Astrocyte (in vitro differentiated cells and primary cell): ENCODE measurements at places on chromosomes 2 and 18. TPM values are rescaled to one million over a fixed set of nuclear protein-coding genes. Genes with fewer than 3 reads are reported as not detected.
A peak's percentile ranks its signal among the peaks of the same experiment; 100 is the strongest.

- DNase-seq: no peak
- peaks cover 10% of the 10 kb centered on the region for H3K4me1 ChIP-seq
- no peak overlapping the region for H3K27ac ChIP-seq
- peaks cover 4% of the 10 kb centered on the region for H3K36me3 ChIP-seq
- H3K4me3 ChIP-seq: no peak overlapping the region
Observed at GRCh38 chr2:85847051-85847588, 41.7 kb downstream of the ST3GAL5 start.

- no peak overlapping the region for H3K4me3 ChIP-seq
- H3K27me3 ChIP-seq: no peaks in the 10 kb centered on the region
- no peaks in the 10 kb centered on the region for H3K4me1 ChIP-seq
- no peaks in the 10 kb centered on the region for H3K36me3 ChIP-seq
Observed at GRCh38 chr18:60249388-60249787, 123.2 kb downstream of the MC4R start.

GRCh38 chr2:218317835-218318234 lies 25.5 kb upstream of the TMBIM1 start:
- no peaks in the 10 kb centered on the region for H3K36me3 ChIP-seq
- no peak overlapping the region for H3K27ac ChIP-seq
- no peak overlapping the region for H3K4me3 ChIP-seq
- H3K4me1 ChIP-seq: peaks cover 8% of the 10 kb centered on the region

DNA sequence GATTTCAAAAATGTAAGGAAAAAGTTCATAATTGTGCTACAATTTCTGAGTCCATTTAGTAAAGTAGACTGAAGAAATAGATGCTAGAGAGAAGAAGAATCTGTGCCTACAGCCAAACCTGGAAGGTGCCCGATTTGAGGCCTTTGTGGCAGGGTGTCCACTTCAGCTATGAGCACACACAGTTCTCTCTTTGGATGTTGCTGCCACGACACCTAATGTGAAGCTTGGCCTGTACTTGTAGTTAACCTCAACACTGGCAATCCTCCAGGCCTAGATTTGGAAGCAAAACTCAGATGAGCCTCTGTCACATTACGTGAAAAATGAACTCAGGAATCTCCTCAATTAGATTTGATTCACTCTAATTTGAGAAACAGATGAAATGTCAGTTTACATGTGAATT lies 90.1 kb upstream of the LRP1B start:
- H3K36me3 ChIP-seq: no peaks in the 10 kb centered on the region
- peak; percentile 23 for DNase-seq
- H3K4me3 ChIP-seq: no peak overlapping the region
- H3K27ac ChIP-seq: no peak overlapping the region
- no peaks in the 10 kb centered on the region for H3K4me1 ChIP-seq

- no peaks in the 10 kb centered on the region for H3K27me3 ChIP-seq
- peak; percentile 67 for DNase-seq
- H3K4me3 ChIP-seq: no peak overlapping the region
- H3K4me1 ChIP-seq: peaks cover 3% of the 10 kb centered on the region
- peaks cover 6% of the 10 kb centered on the region for H3K36me3 ChIP-seq
- no peak overlapping the region for H3K27ac ChIP-seq
Observed at GRCh38 chr2:229852565-229852964, 69.2 kb downstream of the TRIP12 start.

DNA sequence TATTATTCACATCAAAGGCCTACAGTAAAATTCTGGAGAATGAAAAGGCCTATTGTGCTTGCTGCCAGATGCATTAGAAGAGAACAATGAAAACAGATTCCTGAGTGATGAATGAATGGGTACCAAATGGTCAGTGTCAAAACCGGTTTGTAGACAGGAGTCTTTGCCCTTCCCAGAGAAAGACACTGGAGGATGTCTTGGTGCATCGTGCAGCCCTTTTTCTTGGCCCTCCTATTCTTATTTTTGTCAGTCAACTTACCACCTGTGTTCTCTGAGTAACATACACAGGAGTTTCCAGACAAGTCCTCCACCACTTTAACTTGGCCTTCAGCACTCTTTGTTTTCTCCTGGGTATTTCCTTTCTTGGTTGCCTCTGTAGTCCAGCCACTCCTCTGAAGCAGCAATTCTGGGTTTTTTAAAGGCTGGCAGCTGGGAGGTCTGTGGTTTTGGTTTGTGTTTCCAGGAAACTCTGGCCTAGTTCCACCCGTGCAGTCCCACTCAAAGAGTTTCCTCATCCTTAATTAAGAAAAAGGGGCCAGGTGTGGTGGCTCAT lies 29.4 kb downstream of the PSTPIP2 start:
- H3K4me1 ChIP-seq: peaks cover 18% of the 10 kb centered on the region
- H3K27ac ChIP-seq: no peak overlapping the region
- no peaks in the 10 kb centered on the region for H3K36me3 ChIP-seq
- no peak overlapping the region for H3K4me3 ChIP-seq

DNA sequence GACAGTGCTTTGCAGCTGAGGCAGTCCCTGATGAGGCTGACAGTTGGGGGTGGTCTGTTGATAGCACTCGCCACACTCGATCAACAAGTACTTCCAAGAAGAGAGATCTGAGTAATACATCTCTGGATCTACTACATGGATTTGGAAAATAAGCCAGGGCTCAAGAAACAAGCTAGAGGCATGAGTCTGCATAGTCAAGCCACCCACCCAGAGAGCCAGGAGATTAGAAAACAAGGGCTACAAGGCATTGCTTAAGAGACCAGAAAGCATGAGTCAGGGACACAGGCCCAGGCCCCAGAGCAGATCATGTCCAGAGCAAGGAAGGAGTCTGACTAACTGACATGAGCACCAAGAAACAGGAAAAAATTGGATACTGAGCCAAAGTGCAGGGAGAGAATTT lies 196.9 kb upstream of the CWC22 start:
- peak; percentile 73 for DNase-seq
- H3K4me3 ChIP-seq: no peak overlapping the region
- H3K27ac ChIP-seq: no peak overlapping the region
- no peaks in the 10 kb centered on the region for H3K36me3 ChIP-seq

Gene MC2R
- total RNA-seq: not detected in 2 replicates

Gene ACKR3
- 72.7 and 88.3 TPM in 2 replicates for total RNA-seq
